MG63 (cell line): ENCODE measurements at places on chromosomes 12 and 14.

DNA sequence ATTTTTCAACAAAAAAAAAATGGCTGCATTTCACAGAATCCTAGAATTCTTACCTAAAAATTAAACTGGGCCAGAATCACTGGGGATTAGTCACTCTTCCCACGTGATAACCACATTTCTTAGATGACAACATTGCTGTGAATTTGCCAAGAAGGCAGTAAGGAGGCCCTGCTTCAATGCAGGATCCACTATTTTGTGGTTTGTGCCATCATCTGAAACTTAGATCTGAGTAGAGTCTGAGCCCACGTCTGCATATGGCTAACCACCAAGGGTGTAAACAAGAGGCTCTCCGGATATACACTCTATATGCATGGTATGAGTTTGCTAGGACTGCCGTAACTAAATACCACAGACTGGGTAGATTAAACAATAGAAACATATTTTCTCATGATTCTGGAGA is 24.4 kb upstream of the TBX5 start:
- DNase-seq, result peak; percentile 42

DNA sequence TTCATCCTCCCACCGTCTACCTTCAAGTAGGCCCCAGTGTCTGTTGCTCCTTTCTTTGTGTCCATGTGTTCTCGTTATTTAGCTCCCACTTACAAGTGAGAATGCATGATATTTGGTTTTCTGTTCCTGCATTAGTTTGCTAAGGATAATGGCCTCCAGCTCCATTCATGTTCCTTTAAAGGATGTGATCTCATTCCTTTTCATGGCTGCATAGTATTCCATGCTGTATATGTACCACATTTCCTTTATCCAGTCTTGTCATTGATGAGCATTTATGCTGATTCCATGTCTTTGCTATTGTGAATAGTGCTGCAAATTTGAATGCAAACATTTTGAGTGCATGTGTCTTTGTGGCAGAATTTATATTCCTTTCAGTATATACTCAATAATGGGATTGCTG is 259.6 kb upstream of the PELI2 start:
- no peak for DNase-seq

- peak; percentile 86 for DNase-seq
Measured at GRCh38 chr12:124390442-124391097, 95.7 kb downstream of the RFLNA start.

GRCh38 chr14:41423503-41423902 is 183.2 kb upstream of the LRFN5 start:
- DNase-seq, result no peak

- peak; percentile 82 for DNase-seq
Measured at GRCh38 chr12:7060353-7060954, at the start of gene C1S. Gene C1S (plus strand): TSS chr12:7060718. CDS start chr12:7061913, 1,195 bp downstream.
